ENCODE measurements at places on chromosomes 2 and 18.

DNA sequence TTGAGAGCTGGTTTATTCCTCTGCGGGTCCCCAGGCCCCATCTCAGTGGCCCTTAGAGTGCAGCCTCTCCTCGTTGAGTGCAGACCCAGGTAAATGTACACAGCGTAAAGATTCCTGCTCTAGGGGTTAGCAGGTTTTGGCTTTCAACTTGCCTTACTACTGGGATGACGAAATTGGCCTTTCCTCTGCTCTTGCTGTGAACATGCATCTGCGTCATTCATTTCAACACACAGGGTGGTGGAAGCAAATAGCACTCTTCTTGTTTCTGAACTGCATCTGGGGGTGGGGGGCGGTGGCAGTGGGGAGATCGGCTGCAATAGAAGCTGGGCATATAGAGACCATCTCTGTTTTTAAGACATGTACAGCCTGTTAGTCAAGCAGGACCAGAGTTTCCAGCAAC lies 16.5 kb upstream of the SLC16A14 start:
- DNase-seq = no peak

- DNase-seq = no peak
Measured at GRCh38 chr2:219272995-219273394, 6.2 kb upstream of the DNAJB2 start.

DNA sequence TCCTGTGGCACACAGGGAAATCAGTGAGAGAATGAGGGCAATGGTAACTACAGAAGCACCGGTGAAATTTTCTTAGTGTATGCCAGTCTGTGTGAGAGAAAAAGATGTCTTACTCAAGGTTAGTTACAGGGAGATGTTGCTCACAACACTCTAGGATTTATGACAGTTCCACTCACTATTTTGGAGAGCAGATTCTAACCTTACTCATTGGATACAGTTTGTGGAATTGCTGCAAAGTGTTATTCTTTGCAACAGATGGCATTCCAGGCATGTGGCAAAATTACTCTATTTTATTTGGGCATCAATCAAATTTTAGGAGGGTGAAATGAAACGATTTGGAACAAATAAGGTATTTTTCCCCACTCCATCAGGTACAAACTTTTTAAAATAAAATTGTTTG lies 449.1 kb downstream of the PIK3C3 start:
- DNase-seq = no peak

DNA sequence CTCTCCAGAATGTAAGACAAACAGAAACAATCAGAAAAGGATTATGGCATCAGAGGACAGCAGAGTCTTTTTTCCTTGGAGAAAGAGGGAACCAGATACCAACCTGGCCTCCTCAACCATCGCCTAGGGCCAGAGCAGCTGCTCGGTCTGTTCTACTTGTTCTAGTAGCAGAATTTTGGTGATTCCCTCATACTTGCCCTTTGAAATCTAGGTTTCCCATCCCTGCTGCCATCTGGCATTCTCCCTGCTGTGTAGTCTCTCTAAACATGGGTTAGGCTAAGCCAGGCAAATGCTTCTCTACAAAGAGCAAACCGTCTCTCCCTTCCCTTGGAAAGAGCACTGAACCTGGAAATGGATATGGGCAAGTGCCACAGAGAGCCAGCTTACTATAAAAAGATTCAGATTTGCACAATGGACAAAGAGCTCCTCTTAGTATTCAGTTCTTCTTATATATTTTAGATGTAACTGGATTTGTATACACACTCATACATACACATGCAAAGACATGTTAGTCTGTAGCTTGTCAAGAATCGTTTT lies 208.6 kb upstream of the ST6GAL2 start:
- no peak for DNase-seq

DNA sequence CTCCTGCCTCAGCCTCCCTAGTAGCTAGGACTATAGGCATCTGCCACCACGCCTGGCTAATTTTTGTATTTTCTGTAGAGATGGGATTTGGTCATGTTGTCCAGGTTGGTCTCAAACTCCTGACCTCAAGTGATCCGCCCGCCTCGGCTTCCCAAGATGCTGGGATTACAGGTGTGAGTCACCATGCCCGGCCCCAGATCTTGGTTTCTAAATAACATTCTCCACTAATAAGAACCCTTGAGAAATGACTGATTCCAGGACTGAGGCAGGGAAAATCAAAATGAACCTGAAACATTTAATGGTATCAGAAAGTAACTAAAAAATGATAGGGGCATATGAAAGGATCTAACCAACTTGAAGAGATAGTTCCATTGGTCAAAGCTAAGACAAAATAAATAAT lies 34.0 kb downstream of the BMPR2 start:
- no peak for DNase-seq

- DNase-seq = no peak
Measured at GRCh38 chr2:213834331-213834730, 550.1 kb downstream of the SPAG16 start.

DNA sequence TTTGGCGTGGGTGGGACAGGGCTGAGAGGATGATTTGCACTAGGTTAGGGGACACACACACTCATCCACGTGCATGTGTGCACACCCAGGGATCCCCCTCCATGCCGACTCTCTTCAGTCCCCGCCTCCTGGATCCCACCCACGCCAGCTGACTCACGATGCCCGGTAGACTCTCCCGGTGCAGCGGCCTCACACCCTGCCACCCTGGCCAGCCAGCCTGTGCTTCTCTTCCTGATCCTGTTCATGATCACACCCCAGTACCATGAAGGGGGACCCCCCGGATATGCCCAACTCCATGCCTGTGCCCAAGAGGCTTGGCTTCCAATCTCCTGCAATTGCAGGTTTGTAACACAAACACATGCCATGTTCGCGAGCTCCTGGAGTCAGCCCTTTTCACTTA lies 157.8 kb upstream of the HDAC4 start:
- DNase-seq = no peak

GRCh38 chr2:69099541-69099940 lies 86.6 kb downstream of the ANTXR1 start:
- DNase-seq = no peak

GRCh38 chr2:85011747-85012146 lies 40.8 kb downstream of the KCMF1 start:
- no peak for DNase-seq

DNA sequence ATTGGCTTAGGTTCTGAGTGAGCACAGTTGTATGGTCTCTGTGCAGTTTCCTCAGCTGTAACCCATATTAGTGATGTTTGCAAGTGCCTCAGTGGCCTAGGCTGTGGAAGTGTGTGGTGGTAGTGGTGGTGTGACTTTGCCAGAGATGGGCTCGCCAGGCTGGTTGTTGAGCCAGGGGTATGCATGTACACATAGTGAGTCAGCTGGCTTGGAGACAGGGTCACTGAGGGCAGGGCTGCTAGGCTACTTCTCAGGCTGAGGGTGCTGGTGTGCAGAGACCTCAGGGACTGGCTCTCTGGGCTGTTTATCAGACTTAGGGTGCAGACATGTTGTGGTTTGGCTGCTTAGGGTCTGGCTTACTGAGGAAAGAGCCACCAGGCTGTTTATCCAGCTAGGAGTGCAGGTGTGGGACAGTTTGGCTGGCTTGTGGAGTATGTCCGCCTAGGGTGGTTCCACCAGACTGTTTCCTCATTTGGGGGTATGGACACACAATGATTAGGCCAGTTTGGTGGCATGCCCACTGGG lies 15.0 kb downstream of the APLF start:
- DNase-seq = no peak

GRCh38 chr2:65536596-65536995 lies 104.2 kb upstream of the SPRED2 start:
- peak; percentile 28 for DNase-seq

Data from GM18507 (cell line).